ENCODE measurements at places on chromosomes 5 and 9.

GRCh38 chr5:143708672-143709071, 103.3 kb upstream of the HMHB1 start:
- no peak for DNase-seq

GRCh38 chr5:85538362-85538761, 1079.4 kb upstream of the COX7C start:
- DNase-seq, result no peak

DNA sequence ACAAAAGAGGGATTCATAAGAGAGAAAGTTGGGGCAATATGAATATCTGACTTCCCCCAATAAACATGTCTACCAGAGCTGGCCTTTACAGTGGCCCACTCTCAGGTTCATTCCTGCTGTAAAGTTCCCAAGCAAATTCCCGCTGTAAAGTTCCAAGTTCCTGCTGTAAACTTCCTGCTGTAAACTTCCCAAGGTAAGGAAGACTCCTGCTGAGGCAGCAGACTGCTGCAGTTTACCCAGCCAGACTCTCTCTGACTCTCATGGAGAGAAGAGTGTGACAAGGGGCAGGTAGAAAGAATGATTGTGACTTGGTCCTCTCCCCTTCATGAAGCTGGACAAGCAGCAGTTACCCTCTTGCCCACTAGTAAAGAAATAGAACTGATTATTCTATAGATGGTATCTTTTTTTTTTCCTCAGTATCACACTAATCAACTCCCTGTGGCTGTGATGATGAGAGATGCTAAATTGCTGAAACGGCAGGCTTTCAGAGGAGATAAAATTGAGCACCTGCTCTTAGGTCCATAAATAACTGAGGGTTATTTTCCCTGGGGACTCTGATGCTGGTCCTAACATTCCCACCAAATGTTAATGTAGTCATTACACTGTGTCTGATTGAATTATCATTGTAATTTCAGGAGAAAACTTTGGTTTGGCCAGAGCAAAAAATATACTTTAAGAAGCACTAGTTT, 220.4 kb downstream of the PARP8 start:
- no peak for DNase-seq

DNA sequence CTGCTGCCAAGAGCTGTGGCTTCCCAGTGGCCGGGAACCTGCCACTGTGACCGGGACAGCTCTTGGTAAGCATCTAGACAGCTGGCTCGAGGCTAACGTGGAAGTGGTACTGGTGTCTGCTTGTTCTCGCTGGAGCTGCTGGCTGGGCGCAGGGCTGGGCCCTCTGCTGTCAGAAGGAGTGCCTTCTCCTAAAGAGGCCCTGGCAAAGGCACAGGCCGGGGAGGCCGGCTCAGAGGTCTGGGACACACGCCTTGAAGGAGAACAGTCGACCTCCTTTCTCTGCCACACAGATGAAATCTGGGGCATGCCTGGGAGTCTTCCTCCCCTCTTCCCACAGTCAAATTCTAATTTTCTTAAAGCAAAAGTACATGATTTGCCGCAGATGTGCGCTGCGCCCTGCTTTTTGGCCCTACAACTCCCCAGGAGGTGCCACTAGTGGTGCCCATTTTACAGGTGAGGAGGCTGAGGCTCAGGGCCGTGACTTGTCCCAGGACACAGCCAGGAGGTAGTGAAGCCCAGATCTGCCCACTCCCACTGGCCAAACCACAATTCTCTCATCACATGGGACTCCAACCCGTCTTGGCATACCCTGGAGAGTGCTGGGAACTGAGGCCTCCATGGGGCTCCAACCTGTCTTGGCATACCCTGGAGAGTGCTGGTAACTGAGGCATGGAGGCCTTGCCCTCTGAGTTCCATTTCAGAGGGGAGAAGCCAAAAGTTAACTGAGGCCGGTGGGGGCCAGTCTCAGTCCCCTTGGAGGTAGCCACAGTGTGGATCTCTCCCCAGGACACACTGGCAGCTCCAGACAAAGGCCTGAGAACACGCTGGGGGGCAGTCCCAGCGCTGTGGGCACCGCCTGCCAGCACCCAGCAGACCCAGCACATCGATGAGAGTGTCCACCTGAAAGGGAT, 12.0 kb upstream of the RXRA start:
- no peak for DNase-seq

DNA sequence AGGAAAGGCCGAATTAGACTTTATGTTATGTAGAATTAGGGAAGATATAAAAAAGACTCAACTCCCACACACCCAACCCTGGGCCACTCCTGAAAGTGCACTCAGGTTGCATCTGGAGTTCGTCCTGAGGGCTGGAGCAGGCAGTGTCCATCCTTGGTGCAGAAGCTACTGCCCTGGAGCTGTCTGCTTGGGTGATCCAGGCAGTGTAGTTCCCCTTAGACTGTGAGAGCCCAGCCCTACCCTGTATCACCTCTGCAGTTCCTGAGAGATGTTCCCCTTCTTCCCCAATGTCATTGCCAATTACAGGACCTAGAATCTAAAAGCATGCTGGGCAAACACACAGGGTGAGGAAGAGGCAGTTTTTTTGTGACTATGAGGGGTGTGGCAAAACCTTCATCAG, 368.3 kb upstream of the ST8SIA4 start:
- DNase-seq, result no peak

- no peak for DNase-seq
Measured at GRCh38 chr5:56941981-56942380, 9.9 kb downstream of the MIER3 start.

DNA sequence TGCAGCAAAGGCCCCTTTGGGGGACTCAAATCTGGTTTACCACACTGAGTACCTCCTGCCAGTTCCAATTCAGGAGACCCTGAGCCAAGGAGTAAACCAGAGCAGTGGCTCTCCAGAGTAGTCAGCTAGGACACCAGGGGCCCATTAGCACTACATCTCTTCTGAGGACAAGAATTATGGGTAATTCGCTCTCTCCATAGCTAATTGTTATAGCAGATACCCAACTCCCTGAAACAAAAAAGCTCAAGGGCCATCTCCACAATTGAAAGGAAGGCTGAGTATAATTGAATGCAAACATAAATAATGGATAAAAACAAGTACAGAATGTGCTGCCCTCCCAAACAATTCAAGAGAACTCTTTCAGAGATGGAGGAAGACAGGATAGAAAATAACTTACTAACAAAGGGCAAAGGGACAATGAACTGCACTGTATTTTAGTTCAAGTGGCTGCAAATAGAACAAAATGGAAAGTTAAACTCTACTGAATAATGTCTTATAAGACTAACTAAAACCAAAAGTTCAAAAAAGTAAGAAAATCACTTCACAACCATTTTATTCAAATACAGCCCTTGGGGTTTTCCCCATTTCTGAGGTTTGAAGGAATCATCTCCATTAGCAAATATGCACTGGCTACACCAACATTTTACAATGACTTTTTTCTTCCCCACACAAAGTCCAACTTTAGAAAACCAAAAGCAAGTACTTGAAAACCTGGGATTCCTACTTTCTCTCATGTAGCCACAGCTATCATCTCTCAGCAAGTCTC, 118.8 kb downstream of the SIL1 start:
- DNase-seq, result no peak
